ENCODE measurements at places on chromosomes 12 and 14.

GRCh38 chr14:98160901-98161300 lies 1111.1 kb downstream of the BCL11B start:
- DNase-seq: no peak

DNA sequence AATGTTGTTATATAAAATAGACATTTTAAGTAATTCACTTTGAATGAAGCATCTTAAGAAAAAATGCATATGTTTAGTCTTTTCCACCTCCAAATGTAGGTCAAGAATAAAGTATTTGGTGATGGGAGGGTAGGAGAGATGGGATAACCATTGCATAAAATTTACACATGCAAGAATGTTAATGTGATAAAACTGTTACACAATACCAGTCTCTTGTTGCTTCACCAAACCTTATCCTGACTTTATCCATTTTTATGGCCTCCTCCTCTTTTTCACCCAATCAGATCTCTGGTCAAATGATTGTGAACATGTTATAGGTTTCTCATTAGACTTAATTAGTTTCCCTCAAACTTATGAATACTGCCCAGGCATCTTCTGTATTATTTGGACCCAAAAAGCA lies 994.5 kb upstream of the FLRT2 start:
- no peak for DNase-seq

DNA sequence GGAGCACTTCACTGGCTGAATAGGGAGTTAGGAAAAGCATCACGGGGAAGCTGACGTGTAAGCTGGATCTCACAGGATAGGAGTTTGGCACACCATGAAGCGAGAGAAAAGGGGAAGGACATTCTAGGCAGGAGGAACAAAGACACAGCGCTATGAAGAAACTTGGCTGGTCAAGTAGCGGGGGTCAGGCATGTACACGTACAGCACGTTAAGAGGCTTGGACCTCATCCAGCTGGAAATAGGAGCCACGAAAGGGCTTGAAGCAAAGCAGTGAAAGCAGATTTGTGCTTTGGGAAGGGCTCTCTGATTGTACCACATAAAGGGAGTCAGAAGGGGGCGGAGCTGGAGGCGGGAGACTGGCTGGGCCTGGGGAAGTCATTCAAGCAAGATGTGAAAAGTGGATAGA lies 19.6 kb upstream of the GALNT8 start:
- no peak for DNase-seq

- DNase-seq: no peak
These were observed at the start of gene KLRC1 for GRCh38 chr12:10453156-10453555. KLRC1 (minus strand) TSS chr12:10453377; CDS start chr12:10451156, 2,221 bp downstream.

DNA sequence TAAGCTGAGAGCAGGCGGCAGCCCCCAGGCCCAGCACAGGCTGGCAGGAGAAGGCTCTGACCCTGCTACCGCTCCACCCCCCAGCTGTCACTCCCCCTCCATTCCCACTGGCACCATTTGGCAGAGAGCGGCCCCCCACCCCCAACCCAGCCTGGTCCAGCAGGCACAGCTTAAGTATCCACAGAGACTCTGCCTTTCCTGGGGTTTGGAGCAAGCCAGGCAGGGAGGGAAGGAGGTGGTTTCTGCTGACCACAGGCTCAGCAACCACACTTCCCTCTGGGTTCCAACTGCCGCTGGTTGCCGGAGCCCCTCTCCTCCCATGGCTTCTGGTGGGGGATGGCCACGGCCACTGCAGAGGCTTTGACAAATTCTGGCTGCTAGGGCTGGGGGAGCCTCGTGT lies 30.5 kb upstream of the CCND2 start:
- DNase-seq: no peak

GRCh38 chr14:54083549-54084239 lies 127.1 kb upstream of the BMP4 start:
- no peak for DNase-seq

GRCh38 chr12:42003031-42003430 lies 141.6 kb downstream of the GXYLT1 start:
- DNase-seq: no peak

GRCh38 chr12:47768323-47768811 lies 4.7 kb upstream of the SLC48A1 start:
- DNase-seq: no peak

DNA sequence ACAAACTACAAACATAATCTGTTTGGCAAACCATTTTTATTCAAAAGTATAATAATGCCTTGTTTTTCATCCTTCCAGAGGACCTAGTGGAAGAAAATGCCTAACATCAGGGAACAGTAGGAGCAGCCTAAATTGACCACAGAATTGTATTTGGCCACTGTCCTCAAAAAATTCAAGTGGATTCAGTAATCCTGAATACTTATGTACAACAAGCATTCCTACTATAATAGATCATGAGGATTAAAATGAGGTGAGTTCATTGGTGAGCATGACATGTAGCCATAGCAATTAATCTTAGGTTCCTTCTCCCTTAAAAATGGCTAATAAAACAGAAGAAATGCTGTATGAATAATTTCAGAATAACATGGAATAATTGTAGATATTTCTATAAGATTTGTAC lies 209.3 kb downstream of the DAD1 start:
- no peak for DNase-seq

- DNase-seq: no peak
These were observed 24.2 kb upstream of the NT5DC3 start for GRCh38 chr12:103865151-103865730.

GRCh38 chr12:12881151-12881909 lies 10.0 kb upstream of the GPRC5A start:
- DNase-seq: no peak

GRCh38 chr12:2819810-2820209 lies 7.3 kb downstream of the ITFG2 start:
- no peak for DNase-seq

DNA sequence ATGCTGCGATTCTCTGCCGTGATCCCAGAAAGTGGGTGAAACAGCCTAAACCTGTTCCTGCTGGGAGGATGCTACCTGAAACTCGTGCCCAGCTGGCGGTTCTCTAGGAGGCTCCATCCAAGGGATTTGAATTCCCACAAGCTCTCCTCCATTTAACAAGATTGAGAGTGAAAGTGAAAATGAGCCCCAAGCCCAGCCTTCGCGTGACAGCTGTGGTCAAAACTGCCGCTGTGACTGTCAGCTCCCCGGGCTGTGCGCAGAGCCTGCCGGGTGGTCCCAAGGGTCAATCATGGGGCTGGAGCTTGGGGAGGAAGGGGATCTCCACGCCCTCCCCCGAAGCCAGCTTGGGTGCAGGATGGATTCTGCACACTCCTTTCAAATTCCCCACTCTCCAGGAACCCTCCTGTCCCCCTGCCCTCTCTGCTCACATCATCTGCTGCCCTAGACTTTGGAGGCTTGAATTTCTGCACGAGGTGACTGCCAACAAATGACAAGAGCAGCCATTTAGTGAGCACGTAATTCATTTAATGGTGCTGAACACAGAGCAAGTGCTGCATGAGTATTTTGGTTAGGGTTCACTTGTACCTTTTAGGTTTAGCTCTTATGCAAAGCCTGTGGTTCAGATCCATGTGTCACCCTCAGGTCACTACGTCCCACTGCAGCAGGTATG lies 5.3 kb downstream of the ASB2 start:
- DNase-seq: no peak

DNA sequence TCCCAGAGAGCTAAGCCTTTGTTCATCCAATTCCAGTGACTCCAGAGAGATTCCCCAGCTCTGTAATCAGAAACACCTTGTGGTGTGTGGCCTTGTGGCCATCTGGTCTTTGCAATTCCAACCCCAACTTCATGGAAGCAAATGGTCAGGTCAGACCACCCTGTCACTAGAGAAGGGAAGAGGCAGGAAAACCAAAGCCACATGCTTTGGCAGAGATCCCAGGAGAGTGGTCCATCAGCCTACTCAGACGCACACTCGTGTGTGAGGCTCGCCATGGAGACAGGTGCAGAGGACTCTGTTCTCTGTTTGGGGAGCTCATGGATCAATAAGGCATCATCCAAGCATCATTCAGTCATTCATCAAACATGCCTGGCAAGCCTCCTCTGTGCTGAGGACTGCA lies 46.2 kb upstream of the TUNAR start:
- no peak for DNase-seq

- no peak for DNase-seq
These were observed 44.4 kb downstream of the DDX51 start for GRCh38 chr12:132099739-132100138.

- no peak for DNase-seq
These were observed 427.8 kb downstream of the BTG1 start for GRCh38 chr12:91717804-91718203.

DNA sequence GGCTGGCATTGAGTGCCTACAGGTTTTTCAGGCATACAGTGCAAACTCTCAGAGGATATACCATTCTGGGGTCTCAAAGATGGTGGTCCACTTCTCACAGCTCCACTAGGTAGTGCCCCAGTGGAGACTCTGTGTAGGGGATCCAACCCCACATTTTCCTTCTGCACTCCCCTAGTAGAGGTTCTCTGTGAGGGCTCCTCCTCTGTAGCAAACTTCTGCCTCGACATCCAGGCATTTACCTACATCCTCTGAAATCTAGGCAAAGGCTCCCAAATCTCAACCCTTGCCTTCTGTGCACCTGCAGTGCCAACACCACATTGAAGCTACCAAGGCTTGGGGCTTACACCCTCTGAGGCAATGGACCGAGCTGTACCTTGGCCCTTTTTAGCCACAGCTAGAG lies 179.2 kb downstream of the CCDC91 start:
- no peak for DNase-seq

GRCh38 chr12:93167331-93167730 lies 210.4 kb upstream of the NUDT4 start:
- DNase-seq: no peak

DNA sequence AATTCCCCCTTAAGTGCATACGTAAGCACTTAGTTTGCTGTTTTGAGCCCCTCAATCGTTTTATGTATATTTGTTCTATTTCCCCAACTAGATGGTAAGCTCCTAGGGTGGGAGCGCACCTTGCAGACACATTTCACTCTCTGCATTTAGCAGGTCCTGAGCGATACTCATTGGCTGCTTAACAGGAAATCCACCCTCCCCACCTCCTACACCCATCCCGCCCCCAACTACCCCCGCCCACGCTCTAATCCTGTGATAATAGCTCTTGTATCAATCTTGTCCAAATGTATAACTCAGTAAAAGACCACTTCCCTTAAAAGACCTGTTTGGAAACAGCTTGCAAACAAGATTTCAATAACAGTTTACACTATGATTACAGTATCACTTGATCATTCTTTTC lies 8.1 kb downstream of the LPAR5 start:
- no peak for DNase-seq

DNA sequence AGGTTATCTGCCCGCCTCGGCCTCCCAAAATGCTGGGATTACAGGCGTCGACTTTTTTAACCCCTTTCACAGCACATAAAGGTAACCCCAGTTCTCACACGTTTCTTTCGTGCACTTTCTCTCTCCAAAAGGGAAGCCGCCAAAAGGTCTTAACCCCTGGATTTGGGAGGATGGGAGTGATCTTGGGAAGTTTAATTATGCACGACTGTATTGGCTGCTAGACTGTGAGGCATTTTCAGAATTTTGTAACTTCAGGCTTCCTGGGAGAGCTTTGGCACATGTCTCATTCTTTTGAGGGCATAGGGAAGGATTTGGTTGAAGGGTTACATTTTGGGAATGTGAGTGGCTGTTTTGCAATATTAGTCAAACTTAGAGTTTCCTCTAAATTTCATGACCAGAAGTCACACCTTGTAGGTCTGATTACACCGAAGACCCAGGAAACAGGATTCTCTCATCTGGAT lies 1.4 kb upstream of the SMARCC2 start:
- DNase-seq: no peak

DNA sequence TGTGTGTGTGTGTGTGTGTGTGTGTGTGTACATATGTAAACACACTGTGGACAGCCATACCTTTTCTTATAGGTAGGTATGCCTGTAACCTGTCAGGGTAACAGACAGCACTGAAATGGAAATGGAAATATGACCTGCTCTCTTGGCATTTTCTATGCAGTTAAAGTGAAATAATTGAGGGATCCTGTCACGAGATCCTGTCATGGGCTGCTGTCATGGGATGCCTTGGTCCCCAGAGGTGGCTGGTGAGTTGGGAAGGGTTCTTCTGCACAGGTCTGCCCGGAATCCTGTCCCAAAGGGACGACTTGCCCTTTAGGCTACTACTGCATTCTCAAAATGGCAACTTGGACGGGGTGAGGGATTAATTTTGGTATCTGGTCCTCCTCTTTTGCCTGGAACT lies 47.3 kb downstream of the ELK3 start:
- DNase-seq: no peak

- no peak for DNase-seq
These were observed 98.7 kb downstream of the HECTD4 start for GRCh38 chr12:112283546-112283945.
